Astrocyte of the hippocampus (primary cell): ENCODE measurements at places on chromosomes 3 and 15.

DNA sequence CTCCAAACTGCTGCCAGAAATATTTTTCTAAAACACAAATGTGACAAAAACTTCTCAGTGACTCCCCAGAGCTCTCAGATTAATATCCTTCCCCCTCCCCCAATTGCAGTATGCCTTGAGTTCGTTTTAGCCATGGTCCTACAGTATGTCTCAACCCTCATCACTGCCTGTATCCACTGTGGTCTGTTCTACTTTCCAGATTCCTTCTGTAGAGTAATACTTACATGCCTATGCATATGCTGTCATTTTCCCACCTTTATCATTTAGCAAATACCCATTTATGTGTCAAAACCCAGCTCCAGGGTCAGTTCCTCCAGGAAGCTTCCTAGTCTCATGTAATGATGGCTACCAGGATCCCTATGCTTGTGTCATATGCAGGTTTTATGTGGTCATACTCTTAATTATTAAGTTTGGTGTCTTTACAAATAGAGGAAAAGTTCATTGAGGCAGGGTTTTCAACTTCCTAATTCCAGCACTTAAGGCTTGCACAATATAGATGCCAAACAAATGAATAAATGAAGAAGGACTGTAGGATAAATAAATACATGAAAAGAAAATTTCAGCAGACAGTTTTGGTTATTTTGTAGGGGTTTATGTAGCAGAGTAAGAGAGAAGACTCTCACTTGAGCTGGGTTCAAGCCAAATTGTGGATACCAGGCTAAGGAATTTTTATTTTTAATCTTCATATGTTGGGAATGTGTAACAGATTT, 170.8 kb downstream of the ALCAM start:
- DNase-seq, result no peak

GRCh38 chr3:77655396-77655795, 615.5 kb downstream of the ROBO2 start:
- DNase-seq, result no peak

DNA sequence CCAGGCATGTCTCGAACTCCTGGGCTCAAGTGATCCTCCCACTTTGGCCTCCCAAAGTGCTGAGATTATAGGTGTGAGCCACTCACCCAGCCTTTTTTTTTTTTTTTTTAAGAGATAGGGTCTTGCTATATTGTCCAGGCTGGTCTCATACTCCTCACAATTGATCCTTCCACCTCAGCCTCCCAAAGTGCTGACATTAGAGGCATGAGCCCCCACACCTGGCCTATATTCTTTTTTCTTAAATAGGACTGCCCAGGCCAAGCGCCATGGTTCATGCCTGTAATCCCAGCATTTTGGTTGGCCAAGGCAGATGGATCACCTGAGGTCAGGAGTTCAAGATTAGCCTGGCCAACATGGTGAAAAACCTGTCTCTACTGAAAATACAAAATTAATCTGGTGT, 12.5 kb downstream of the NR1I2 start:
- DNase-seq, result no peak

DNA sequence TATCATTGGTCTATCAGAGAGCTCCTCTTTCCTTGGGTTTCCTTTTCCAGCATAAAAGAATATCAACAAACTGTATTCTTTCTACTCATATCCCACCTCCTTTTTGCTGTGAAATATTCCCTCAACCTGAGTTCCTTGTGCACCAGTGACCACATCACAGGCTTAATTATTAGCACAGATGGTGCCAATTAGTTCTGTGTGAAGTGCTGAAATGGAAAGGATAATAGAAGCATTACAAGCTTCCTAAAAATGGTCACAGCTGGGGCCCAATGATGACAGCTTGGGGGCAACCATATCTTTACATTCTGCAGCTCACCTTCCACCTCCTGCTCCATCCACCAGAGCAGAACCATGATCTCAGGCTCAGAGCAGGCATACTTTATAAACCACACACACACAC, 84.6 kb downstream of the ANO10 start:
- no peak for DNase-seq

DNA sequence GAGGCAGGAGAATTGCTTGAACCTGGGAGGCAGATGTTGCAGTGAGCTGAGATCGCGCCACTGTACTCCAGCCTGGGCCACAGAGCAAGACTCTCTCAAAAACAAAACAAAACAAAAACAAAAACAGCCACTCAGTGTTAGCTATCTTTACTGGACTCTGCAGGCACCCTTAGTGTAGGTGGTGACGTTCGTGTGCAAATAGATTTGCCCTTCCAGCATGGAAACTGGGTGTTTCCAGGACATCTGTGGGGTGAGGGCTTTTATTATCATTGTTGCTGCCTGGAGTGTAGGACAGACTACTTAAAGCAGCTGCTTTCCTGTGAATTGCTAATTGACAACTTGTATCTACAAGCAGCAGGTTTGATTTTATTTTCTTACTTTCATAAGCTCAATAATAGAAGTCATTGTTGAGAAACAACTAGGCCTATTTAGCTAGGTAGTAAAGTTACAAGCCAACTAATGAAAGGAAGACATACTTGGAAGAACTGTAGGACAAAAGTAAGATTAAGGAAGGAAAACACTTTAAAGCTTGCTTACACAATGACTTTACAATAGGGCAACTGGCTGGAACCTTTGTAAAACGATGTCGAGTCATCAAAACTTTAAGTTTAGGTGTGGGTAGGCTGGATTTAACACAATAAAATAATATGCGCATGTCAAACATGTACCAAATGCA, 25.4 kb upstream of the SPPL2A start:
- no peak for DNase-seq

DNA sequence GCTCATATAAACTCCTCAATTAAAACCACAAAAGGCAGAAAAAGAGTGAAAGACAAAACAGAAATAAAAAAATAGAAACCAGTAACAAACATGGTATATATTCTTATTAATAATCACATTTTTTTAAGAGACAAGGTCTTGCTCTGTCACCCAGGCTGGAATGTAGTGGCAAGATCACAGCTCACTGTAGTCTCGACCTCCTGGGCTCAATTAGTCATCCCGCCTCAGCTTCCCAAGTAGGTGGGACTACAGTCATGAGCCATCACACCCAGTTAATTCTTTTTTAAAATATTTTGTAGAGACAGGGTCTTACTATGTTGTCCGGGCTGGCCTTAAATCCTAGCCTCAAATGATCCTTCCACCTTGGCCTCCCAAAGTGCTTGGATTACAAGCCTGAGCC, 37.1 kb downstream of the FAM240A start:
- DNase-seq, result no peak

- DNase-seq, result no peak
Observed at GRCh38 chr15:51496246-51496645, 126.3 kb downstream of the DMXL2 start.

DNA sequence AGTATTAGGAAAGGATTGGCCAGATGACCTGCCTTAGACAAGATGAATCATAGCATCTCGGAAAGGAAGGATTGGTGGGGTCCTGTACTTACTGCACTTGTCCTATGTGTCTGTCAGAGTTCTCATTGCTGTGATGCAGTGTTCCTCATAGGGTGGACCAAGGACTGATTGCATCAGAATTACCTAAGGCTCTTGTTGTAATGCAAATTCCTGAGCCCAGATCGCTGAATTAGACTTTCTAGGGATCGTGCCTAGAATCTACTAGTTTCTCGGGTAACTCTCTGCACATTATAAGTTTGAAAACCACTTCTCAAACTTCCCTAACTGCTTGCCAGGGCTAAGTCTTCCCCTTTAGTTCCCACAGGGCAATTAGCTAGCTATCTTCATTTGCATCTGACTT, 74.9 kb upstream of the SKOR1 start:
- no peak for DNase-seq

GRCh38 chr3:182220013-182220412, 508.3 kb downstream of the SOX2 start:
- no peak for DNase-seq

- peak; percentile 9 for DNase-seq
Observed at GRCh38 chr3:178308771-178309170, 227.5 kb upstream of the KCNMB2 start.

- peak; percentile 13 for DNase-seq
Observed at GRCh38 chr15:26157081-26157480, 294.0 kb upstream of the ATP10A start.

DNA sequence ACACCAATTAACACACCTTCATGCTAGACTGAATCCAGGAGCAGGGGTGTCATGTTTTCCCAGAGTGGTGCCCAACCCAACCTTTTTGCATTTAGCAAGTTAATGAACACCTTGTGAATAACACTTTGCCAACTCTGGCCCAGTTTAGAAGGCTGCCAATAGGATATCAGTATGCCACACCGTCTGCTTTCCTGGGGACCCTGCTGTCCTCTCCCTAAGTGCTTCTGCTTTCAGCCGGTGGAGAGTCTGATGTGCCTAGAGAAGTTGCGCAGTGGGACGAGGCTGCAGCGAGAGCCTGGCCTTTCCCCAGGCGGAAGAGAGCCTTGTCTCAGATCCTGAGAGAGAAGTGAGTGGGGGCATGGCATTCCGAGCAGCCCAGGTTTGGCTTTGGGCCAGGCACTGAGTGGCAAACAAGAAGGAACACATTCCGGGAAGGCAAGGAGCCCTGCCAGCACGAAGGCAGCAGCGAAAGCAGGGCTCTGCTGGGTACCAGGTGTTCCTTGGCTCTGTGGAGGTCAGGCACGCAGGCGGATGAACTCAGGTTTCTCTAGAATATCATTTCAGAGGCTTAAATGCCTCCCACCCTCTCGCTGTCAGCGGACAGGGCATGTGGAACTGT, 36.9 kb downstream of the SENP8 start:
- DNase-seq, result peak; percentile 93

- no peak for DNase-seq
Observed at GRCh38 chr15:45457220-45457619, 65.3 kb downstream of the SLC30A4 start.

- DNase-seq, result no peak
Observed at GRCh38 chr3:99836681-99837080, 19.0 kb downstream of the CMSS1 start.

DNA sequence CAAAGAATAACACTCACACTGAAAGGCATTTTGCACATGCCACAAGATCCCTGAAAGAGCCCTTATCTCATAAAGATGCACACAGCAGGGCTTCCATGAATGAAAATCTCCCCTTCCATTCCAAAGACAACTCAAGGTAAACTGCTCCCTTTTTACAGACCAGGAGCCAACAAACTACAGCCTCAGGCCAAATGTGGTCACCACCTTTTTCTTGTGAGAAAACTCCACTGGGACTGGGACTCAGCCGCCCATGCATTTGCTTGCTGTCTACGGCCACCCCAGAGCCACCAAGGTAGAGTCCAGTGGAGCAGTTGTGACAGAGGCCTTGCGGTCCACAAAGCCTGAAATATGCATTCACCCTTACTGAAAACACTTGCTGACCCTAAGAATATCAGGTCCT, 334.8 kb downstream of the OCA2 start:
- DNase-seq, result peak; percentile 19

DNA sequence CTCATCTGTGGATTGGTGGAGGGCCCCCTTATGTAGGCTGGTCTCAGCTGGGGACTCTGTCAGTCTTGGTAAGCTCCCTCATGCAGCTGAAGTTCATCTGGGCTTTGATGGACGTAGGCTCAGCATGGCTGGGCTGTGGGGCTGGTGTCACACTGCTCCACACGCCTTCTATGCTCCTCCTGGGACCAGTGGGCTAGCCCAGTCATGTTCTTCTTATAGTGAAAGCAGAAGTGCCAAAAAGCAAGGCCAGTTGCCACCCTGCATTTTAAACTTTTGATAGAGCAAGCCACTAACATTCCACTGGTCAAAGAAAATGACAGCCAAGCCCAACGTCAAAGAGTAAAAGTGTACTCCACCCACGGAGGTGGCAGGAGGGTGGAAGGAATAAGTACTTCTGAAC, 165.5 kb downstream of the MEX3B start:
- DNase-seq, result no peak
